ENCODE measurements at places on chromosomes 12 and 14. TPM values are rescaled to one million over a fixed set of nuclear protein-coding genes. Genes with fewer than 3 reads are reported as not detected.

- no peak overlapping the region for H3K27ac ChIP-seq
- no peaks in the 10 kb centered on the region for H3K27me3 ChIP-seq
- H3K36me3 ChIP-seq = no peaks in the 10 kb centered on the region
- no peaks in the 10 kb centered on the region for H3K4me1 ChIP-seq
- no peak overlapping the region for H3K4me3 ChIP-seq
Observed at GRCh38 chr14:67492538-67492937, 4.0 kb upstream of the TMEM229B start.

GRCh38 chr14:87141801-87142200 is 851.2 kb downstream of the GALC start:
- no peaks in the 10 kb centered on the region for H3K27me3 ChIP-seq
- DNase-seq = no peak
- no peaks in the 10 kb centered on the region for H3K4me1 ChIP-seq
- no peak overlapping the region for H3K4me3 ChIP-seq
- H3K27ac ChIP-seq = no peak overlapping the region
- H3K36me3 ChIP-seq = no peaks in the 10 kb centered on the region

- H3K4me3 ChIP-seq = no peak overlapping the region
- H3K4me1 ChIP-seq = no peaks in the 10 kb centered on the region
- no peak for DNase-seq
- no peak overlapping the region for H3K27ac ChIP-seq
- no peaks in the 10 kb centered on the region for H3K27me3 ChIP-seq
- H3K36me3 ChIP-seq = peaks cover 13% of the 10 kb centered on the region
Observed at GRCh38 chr12:132754160-132754932, 7.3 kb downstream of the ANKLE2 start.

GRCh38 chr12:10272467-10272866 is 35.2 kb upstream of the KLRD1 start:
- no peak overlapping the region for H3K27ac ChIP-seq
- DNase-seq = no peak
- no peaks in the 10 kb centered on the region for H3K27me3 ChIP-seq

DNA sequence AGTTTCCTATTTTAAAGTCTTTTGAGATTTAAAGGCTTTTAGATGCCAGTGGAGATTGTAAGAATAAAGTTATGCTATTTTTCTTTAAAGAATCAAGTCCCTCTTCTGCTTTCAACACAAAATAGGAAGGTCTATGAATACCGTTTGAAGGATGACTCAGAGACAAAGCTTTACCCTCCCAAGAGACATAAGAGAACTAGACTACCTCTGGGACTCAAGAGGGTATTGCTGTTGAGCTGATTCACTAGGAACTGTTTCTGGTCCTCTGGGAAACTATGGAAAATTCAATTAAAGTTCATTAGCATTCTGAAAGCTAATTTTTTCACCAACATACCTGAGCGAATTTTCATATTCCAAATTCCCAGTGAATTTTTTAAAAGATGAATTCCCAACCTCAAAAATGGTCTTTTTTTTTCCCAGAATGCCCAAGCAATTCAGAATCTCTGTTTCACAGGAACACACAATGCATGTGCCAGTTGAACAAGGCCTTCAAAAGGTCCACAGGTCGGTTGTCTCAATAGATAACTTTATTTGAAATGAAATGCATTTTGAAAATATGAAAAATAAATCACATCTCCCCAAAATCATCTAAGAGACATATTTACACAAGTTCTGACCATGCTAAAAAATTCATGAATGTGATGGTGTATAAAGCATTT is 6.5 kb downstream of the PHLDA1 start:
- H3K27ac ChIP-seq = no peak overlapping the region
- DNase-seq = no peak
- H3K4me1 ChIP-seq = no peaks in the 10 kb centered on the region
- H3K27me3 ChIP-seq = no peaks in the 10 kb centered on the region

DNA sequence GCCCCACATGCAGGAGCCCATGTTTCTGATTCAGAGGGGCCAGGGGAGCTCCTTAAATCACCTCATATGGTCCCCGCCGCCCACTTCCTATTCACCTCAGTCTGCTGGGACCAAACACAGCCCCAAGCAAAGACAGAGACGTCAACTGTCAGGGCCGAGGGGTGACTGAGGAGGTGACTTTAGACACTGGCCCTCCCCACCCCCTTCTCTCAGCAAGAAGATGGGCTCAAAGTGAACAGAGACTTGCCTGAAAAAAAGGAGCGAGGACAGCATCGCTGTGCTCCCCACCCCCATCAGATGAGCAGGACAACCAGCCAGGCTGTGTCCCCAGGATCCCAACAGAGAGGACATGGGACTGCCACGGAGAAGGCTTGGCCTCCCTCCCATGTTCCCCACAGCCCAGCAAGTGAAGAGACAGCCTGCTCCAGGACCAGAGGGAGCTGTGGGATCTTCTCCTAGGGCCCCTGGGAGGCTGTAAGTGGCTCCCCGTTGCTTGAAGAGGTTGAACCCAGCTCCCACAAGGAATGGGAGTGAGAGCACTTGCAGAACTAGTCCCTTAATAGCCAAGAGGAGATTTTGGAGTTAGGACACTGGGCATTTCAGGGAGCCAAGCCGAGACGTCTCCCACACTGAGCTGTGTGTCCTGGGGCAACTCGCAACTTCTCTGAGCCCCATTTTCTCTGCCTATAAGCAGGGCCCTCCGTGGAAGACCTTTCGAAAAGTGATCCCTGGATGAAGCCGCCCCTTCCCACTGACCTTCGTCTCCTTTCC is 1.3 kb upstream of the KRT79 start:
- no peak overlapping the region for H3K4me3 ChIP-seq
- H3K27me3 ChIP-seq = peaks cover 3% of the 10 kb centered on the region
- H3K4me1 ChIP-seq = no peaks in the 10 kb centered on the region
- H3K36me3 ChIP-seq = no peaks in the 10 kb centered on the region
- DNase-seq = no peak

DNA sequence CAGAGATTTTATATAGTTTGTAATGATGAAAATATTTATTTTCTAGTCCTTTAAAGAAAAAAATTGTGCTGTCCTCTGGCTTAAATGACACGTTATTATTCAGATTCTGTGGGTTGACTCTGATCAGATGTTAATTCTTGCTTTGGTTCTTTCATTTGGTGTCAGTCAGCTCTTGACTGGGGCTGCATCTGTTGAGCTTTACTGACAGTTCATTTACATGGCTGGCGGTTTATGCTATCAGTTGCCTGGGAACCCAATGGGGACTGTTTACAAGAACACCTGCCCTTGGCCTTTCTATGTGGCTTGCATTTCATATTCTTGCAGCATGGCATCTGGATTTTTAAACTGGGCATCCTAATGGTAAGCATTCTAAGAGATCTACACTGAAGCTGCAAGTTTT is 667.1 kb upstream of the FBXO33 start:
- no peaks in the 10 kb centered on the region for H3K4me1 ChIP-seq
- H3K27ac ChIP-seq = no peak overlapping the region

DNA sequence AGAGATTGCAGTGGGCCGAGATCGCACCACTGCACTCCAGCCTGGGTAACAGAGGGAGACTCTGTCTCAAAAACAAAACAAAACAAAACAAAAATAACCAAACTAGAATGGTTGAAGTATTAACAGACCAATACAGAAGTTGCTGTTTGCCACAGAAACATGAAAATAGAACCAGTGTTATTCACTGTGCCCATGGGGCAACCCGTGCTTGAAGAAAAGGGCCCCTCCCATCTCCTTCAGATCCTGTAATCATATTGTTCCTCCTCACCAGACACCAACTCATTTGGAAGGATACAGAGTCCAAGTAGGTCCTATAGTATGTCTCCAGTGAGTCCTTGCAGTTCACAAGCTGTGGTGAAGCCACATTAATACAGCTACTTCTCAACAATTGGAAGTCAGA is 30.9 kb downstream of the SLC35F4 start:
- H3K36me3 ChIP-seq = no peaks in the 10 kb centered on the region
- H3K27me3 ChIP-seq = no peaks in the 10 kb centered on the region
- H3K27ac ChIP-seq = no peak overlapping the region
- no peak overlapping the region for H3K4me3 ChIP-seq

- H3K27me3 ChIP-seq = no peaks in the 10 kb centered on the region
- DNase-seq = no peak
- no peak overlapping the region for H3K27ac ChIP-seq
- no peak overlapping the region for H3K4me3 ChIP-seq
- no peaks in the 10 kb centered on the region for H3K4me1 ChIP-seq
Observed at GRCh38 chr12:29726321-29726692, 57.4 kb downstream of the TMTC1 start.

- H3K4me1 ChIP-seq = peaks cover 28% of the 10 kb centered on the region
- no peaks in the 10 kb centered on the region for H3K27me3 ChIP-seq
- H3K4me3 ChIP-seq = no peak overlapping the region
Observed at GRCh38 chr12:124379938-124380754, 85.3 kb downstream of the RFLNA start.

DNA sequence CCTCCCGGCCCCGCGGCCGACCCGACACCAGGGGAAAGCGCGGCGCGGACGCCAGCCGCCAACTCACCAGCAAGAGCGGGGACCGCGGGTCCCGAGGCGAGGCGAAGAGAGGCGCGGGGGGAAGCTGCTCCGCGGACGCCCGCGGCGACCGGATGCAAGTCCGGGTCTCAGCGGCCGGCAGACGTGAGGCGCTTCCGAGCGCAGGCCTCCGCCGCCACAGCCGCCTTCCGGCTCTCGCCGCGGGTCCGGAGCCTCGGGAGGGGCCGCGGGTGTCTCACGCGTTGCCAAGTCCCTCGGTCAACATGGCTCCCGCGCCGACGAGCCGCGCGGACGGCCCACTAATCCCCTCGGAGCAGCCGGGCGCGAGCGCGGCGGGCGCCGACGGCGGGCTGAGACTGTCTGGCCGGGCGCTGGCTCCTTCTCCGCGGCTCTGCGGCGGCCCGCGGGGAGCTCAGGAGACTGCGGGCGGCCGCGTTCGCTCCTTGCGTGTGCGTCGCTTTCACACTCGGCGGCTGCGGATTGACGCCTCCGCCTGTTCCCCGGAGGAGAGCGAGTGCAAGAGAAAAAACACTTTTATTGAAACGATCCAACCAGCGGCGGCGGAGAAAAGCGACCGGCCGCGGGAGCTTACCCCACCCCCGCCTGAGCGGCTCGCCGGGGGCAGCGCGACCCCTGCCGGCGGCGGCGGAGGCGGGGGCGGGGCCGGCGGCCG is at the start of gene CDK17:
Gene CDK17, minus strand, starts transcription at position 521 of the 712 bp plus-strand sequence. CDS start 65,603 bp downstream, outside the sequence.
- DNase-seq = peak; percentile 91
- no peaks in the 10 kb centered on the region for H3K36me3 ChIP-seq
- H3K27ac ChIP-seq = peak within 1 kb of the TSS; percentile 99
- H3K4me1 ChIP-seq = peaks cover 3% of the 10 kb centered on the region
- peak within 1 kb of the TSS; percentile 100 for H3K4me3 ChIP-seq
- H3K27me3 ChIP-seq = no peaks in the 10 kb centered on the region

- no peaks in the 10 kb centered on the region for H3K36me3 ChIP-seq
- no peak for DNase-seq
- H3K4me1 ChIP-seq = no peaks in the 10 kb centered on the region
Observed at GRCh38 chr14:78282437-78282836, 112.3 kb downstream of the NRXN3 start.

GRCh38 chr12:105721891-105722290 is 391.4 kb downstream of the C12orf75 start:
- no peaks in the 10 kb centered on the region for H3K4me1 ChIP-seq
- no peaks in the 10 kb centered on the region for H3K36me3 ChIP-seq
- no peak overlapping the region for H3K27ac ChIP-seq
- no peak overlapping the region for H3K4me3 ChIP-seq
- DNase-seq = no peak

DNA sequence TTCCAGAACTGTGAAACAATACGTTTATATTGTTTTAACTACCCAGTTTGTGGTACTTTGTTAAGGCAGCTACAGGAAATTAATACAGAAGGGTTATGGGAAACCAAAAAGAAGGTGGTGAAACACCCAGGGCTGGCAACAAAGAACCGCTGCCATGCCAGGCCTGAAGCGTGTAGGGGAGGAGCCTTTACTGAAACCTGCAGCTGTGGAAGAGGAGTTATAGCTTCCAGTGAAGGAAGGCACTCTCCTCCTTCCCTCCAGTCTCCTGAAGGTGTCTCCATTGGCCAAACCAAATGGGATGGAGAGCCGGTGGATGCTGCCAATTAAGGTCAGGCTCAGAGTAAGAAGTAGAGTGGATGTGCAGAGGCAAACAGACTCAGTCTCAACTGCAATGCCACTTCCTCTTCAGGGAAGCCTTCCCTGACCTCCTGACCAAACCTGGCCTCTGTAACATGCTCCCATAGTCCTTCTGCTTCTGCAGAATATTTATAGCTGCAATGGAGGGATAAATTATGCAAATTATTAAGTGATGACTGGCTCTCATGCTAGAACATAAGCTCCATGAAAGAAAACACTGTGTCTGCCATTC is 168.3 kb downstream of the DAD1 start:
- no peaks in the 10 kb centered on the region for H3K36me3 ChIP-seq
- H3K27ac ChIP-seq = no peak overlapping the region
- H3K4me3 ChIP-seq = no peak overlapping the region
- DNase-seq = no peak
- H3K27me3 ChIP-seq = no peaks in the 10 kb centered on the region

DNA sequence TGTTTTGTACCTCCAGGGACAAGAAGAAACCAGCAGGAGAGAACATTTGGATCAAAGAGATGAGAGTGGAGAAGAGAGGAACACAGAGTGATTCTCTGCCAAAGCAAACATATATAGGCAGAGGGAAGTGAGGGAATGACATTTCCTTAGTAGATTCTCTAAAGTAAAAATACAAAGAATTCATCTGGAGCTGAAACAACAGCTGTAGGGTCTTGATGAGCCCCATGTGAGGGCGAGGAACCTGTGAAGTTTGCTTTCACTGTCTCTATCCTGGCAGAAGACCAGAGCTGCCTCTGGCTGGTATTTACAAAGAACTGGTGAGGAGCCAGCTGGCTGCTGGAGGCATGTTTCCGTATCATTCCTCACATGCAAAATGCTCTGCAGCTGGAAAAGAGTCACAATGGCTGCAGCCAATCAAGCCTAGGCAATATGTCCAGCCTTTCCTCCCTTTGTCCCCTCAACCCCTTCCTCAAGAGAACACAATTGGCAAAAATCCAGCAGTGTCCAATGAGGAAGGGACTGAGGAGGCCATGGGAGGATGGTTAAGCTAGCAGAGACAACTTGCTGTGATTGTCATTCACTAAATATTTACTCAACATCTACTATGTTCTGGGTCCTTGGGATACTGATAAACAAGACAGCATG is 122.5 kb downstream of the PHLDA1 start:
- no peaks in the 10 kb centered on the region for H3K27me3 ChIP-seq
- DNase-seq = no peak
- no peak overlapping the region for H3K4me3 ChIP-seq

- peaks cover 55% of the 10 kb centered on the region for H3K36me3 ChIP-seq
- DNase-seq = no peak
- H3K27ac ChIP-seq = no peak overlapping the region
- no peaks in the 10 kb centered on the region for H3K27me3 ChIP-seq
Observed at GRCh38 chr12:26713885-26714383, 119.1 kb downstream of the ITPR2 start.

SCN8A gene
- 12.7 TPM for total RNA-seq

AKAP6 gene
- total RNA-seq = 3.2 TPM

SERPINA10 gene
- 256 TPM for total RNA-seq

PLBD1 gene
- 3.8 TPM for total RNA-seq

NPFF gene
- total RNA-seq = not detected

Data from liver (tissue), 10 donors.